ENCODE measurements at places on chromosomes 1 and 21.

- no peak overlapping the region for H3K27ac ChIP-seq
- DNase-seq = no peak
- H3K4me1 ChIP-seq = peaks cover 10% of the 10 kb centered on the region
- no peaks in the 10 kb centered on the region for H3K27me3 ChIP-seq
Observed at GRCh38 chr1:32138965-32139364, 31.1 kb downstream of the KPNA6 start.

GRCh38 chr1:102776071-102776470, 332.3 kb downstream of the COL11A1 start:
- no peak overlapping the region for H3K27ac ChIP-seq
- DNase-seq = no peak
- H3K4me3 ChIP-seq = no peak overlapping the region
- H3K36me3 ChIP-seq = no peaks in the 10 kb centered on the region
- no peaks in the 10 kb centered on the region for H3K27me3 ChIP-seq

DNA sequence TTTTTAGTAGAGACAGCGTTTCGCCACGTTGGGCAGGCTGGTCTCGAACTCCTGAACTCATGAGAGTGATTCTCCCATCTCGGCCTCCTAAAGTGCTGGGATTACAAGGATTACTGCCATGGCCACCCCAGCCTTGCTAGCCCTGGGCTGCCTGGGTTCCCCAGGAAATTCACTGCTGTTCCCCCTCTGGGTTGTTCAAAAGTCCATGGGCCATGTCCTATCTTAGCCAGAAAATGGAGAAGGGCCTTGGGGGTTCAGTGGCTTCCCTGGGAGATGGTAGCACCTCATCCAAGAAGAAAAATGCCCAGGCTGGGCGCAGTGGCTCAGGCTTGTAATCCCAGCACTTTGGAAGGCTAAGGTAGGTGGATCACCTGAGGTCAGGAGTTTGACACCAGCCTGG, 20.9 kb downstream of the SLC26A9 start:
- no peak overlapping the region for H3K27ac ChIP-seq
- DNase-seq = no peak
- no peaks in the 10 kb centered on the region for H3K4me1 ChIP-seq
- H3K27me3 ChIP-seq = no peaks in the 10 kb centered on the region

DNA sequence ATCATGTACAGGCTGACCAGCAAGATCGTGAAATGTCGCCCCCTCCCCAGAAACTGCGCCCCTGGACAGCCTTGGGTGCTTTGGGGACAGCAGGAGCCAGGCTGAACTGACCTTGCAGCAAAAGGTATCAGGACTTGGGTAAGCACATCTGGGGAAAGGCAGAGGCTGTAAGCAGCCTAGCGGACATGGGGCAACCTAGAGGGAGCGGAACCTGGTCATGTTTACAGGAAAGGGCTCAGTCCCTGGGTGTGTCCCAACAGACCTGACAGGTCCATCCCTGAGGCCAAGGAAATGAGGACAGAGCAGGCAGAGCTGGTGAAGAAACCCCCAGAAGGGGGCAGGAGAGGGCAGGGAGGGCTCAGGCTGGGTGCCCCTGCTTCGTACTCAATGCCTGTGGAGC, 3.1 kb upstream of the S100A8 start:
- H3K27me3 ChIP-seq = no peaks in the 10 kb centered on the region
- no peak overlapping the region for H3K4me3 ChIP-seq
- H3K4me1 ChIP-seq = no peaks in the 10 kb centered on the region
- no peak for DNase-seq

DNA sequence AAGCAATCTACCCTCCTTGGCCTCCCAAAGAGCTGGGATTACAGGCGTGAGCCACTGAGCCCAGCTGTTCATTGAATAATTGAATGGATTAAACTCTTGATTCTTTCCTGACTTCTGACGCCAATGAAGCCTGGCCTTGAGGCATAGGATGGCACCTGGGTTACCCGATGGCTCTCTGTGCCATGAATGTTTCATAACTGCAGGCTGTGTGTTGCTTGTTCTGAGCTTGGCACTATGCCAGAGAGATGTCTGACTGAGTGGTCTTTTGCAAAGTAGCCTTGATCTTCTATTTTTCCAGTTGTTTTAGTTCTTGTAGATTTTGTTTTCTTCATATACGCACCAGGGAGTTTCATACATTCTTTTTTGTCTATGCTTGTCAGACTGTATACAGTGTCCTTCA, 38.5 kb upstream of the AK4 start:
- no peak overlapping the region for H3K27ac ChIP-seq
- peaks cover 13% of the 10 kb centered on the region for H3K27me3 ChIP-seq
- H3K36me3 ChIP-seq = no peaks in the 10 kb centered on the region
- no peak overlapping the region for H3K4me3 ChIP-seq

GRCh38 chr21:32494934-32495709, 82.6 kb downstream of the EVA1C start:
- no peak overlapping the region for H3K4me3 ChIP-seq
- H3K4me1 ChIP-seq = peaks cover 14% of the 10 kb centered on the region
- no peak for DNase-seq
- H3K36me3 ChIP-seq = no peaks in the 10 kb centered on the region

DNA sequence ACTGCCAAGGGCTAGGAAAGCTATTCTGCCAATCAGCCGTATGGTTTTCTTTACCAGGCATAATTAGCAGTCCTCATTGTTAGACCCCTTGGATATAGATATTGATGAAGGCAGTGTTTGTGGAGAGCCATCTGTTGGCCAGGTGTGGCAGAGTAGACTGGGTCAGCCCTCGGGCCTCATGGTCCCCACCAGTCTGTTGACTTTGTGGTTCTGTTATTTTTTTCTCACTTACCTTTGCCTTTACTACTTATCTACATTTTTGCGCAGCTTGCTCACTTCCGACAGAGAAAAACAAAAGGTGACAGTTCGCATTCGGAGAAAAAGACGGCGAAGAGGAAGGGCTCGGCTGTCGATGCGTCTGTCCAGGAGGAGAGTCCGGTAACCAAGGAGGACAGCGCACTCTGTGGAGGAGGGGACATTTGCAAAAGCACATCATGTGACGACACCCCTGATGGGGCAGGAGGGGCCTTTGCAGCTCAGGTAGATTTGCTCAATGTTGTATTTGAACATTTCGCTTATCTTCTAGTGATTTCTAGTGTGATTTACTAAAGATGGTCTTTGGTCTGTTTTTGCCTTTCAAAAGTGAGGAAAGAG, 2.3 kb downstream of the PCNT start:
- no peak overlapping the region for H3K4me3 ChIP-seq
- H3K36me3 ChIP-seq = peaks cover 2% of the 10 kb centered on the region
- H3K4me1 ChIP-seq = peaks cover 29% of the 10 kb centered on the region
- H3K27ac ChIP-seq = no peak overlapping the region
- DNase-seq = no peak

Measured in T-cell (primary cell).